ENCODE measurements at places on chromosomes 16 and 17.

- no peak for DNase-seq
These were observed 195.1 kb downstream of the CCDC182 start for GRCh38 chr17:57550016-57550415.

- no peak for DNase-seq
These were observed 457.9 kb upstream of the CDH5 start for GRCh38 chr16:65908568-65908967.

GRCh38 chr16:84988328-84989080 is 22.8 kb downstream of the ZDHHC7 start:
- DNase-seq = no peak

DNA sequence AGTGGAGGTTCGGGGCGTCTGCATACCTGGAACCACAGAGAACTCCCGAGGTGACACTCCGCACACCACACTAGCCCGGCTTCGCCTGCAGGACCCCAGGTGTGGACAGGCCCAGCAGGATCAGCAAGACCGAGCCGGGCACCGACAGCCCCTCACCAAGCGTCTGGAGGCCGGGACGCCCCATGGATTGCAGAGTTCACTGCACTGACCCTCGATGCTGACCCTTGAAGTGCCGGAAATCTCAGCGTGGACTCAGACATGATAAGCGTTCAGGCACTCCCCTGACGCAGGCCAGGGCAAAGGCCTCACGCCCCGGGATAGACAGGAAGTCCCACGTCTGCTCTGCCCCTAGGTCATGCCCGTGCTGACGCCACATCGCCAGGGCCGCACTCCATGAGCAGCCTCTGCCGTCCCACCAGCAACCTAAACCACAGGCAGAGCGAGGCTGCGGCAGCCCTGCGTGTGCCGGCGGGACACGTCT is 26.0 kb downstream of the ACSF3 start:
- no peak for DNase-seq

DNA sequence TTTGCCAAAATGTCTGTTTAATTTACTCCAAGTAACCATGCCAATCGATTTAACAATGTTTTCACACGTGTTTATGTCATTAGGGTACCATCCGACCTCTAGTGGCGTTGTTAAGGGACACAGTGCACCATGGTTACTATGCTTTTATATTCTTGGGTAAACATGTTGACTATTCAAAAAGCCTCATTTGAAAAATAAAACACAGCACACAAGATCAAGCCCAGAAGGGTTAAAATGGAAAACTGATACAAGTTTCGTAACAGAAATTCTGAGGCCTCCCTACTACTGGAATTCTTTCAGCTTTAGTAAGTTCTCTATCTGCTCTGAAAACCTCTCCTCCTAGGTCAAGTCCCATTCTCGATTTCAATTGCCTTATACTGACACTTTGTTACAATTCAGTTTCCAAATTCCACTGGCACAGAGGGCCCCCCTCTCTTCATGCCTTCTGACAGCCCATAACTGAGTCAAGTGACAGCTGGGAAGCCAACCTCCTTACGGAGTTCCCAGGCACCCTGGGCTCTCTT is 2.1 kb downstream of the CFAP20 start:
- peak; percentile 38 for DNase-seq

- no peak for DNase-seq
These were observed 338.9 kb downstream of the CA10 start for GRCh38 chr17:51819341-51820219.

- no peak for DNase-seq
These were observed 73.6 kb downstream of the SEC14L1 start for GRCh38 chr17:77214328-77214727.

DNA sequence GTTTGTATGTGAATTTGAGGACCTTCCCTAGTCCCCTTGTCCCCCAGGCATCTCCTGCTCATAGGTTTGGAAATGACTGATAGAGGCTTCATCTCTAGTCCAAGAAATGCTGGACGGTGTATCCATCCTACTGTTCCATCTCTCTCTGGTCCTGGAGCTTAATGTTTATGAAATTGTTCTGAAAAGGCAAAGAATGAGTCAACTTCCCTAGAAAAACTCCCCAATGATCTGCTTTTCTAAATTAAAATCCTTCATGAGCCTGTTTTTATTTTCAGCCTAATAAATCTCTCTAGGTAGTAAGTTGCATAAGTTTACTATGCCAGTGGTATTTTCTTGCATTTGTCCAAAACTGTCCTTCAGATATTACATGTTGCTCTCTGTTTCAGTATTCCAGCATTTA is 2.1 kb upstream of the IGSF6 start:
- DNase-seq = no peak

All from T follicular helper cell (primary cell).